ENCODE measurements at places on chromosomes 3 and 15.

DNA sequence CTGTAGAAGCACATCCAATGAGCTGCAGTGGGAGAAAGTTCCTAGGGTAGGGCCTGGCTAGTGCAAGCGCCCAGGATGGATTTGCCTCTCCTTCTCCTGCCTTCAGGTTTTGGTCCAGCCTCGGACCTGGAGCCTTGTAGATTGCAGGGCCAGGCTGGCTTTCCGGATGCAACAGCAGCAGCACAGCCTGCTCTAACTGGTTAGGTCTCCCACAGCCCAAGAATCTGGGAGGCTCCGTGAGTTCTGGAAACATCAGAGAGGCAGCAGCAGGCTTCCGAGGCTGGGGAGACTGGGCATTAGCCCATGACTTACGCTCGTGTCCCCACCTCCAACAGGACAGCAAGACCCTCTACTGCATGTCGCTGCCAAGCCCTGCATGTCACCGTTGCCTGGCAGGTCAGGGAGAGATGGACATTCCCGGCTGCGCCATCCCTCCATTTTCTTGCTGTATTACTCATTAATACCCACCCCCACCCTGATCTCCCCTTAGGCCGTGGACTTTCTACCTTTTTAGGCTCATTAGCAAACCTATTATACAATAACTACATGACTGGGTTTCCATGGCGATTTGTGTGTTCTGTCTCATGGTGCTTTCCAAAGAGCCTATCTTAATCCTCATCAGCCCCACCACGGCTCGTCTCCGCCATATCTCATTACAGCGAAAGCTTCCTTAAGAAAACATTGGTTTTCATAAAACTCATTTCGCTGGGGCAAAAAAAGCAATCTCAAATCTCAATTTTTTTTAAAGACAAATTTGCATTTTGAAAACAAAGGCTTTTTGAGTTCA lies 40.9 kb upstream of the RGMA start:
- no peak for DNase-seq

DNA sequence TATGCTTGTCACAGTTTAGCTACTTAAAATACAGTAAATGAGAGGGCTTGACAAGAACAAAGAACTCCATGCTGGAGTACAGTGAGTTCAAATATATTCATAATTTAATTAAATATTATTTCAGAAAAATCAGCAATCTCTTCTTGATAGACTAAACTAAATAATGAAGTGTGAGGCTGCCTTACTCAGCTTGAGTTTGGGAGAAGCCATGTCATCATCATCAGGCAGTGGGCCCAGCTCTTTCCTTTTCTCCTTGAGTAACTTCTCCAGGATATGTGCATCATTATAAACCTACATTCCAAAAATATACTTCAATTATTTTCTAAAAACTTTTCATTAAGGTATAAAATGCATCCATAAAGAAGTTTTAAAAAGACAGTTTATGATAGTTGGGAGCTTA lies 70.5 kb downstream of the PBRM1 start:
- no peak for DNase-seq

- no peak for DNase-seq
Observed at GRCh38 chr15:55224892-55225291, 28.2 kb upstream of the RSL24D1 start.

DNA sequence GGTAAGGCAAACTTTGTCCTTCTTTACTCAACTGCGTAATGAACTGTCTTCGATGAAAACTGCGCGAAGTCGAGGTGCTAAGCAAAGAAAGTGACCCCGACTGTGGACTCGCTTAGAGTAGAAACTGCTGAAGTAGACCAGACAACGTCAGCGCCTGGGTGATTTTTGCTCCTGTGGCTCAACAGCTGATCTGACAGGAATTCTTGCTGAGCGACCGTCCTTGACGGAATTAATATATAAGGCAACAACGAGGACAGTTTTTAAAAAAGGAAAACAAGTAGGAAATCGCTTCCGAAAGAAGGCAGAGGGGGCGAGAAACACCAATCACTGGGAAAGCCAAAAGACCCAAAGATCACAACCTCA lies 541 bp downstream of the RPS27L start:
- no peak for DNase-seq

DNA sequence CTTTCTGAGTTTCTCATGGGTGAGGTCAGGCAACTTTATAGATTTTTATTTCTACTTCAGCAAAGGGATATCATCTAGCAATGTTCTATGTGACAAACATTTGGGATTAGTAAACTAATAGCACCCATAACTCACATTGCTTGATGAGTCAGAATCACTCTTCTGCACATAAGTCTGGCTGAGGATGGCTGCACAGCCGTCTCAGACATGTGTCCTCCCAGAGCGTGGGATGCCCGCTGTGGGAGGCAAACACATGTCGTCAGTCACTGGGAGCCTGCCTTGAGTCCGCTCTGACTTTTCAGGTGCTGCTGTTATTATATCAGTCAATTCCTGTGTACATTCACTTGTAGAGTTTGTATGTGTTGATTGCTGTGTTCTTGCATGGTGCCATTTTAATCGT lies 230.7 kb upstream of the TRIM42 start:
- DNase-seq, result no peak

- no peak for DNase-seq
Observed at GRCh38 chr15:57500256-57500655, 91.4 kb upstream of the MYZAP start.

GRCh38 chr3:145857956-145858355 lies 303.0 kb downstream of the PLOD2 start:
- no peak for DNase-seq

DNA sequence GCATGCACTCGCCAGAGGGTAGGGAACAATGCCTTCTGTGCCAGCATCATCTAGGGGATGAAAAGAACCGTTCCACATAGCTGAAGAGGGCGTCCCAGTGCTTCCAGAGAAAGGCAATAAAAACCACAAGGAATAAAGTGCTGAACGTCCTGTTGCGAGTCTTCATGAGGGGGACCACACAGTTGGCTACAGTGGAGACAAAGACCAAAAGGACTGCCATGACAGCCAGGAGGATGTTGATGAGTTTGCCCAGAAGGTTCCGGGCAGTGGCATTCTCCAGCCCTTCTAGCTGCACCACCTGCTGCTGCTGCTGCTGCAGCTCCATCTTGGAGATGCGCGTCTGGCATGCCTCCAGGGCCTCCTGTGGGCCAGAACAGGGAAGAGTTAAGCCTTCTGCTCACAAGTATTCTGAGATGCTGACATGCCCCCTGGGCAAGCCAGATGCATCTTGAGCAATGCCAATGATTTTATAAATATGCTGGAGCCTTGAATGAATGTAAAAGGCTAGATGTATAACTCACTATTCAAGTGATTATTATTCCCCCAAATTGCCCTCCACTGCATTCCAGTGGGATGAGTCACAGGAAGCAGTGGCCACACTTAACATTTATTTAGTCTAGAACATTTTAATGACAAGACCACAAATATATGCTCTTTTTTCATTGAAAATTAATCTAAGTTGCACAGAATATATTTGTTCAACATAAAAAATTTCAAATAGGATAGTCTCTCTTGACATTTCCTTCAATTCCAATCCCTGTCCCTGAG lies 45.1 kb upstream of the PLXND1 start:
- DNase-seq, result no peak

DNA sequence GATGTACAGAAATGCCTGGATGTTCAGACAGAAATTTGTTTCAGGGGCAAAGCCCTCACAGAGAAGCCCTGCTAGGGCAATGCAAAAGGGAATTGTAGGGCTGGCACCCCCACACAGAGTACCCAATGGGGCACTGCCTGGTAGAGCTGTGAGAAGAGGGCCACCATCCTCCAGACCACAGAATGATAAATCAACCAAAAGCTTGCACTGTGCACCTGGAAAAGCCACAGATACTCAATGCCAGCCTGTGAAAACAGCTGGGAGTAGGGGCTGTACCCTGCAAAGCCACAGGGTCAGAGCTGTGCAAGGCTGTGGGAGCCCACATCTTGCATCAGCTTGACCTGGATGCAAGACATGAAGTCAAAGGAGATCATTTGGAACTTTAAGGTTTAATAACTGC lies 477.9 kb upstream of the NECTIN3 start:
- no peak for DNase-seq

DNA sequence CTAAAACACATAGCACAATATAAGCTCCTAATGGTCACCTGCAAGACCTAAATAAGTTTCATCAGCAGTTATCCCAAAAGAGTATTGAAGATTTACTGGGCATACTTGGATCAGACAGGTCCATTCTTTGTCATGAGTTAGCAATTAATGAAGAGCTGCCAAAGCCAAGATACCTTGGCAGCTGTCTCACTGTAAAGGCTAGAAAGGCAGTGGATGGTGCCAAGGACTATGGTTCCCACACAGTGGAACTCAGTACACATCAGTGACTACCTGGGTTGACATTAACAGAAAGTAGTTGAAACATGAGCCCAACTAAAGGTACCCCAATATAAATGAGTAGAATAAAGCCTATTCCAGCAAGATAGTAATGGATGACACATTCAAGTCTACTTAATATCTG lies 41.1 kb upstream of the TMCO5A start:
- DNase-seq, result no peak

DNA sequence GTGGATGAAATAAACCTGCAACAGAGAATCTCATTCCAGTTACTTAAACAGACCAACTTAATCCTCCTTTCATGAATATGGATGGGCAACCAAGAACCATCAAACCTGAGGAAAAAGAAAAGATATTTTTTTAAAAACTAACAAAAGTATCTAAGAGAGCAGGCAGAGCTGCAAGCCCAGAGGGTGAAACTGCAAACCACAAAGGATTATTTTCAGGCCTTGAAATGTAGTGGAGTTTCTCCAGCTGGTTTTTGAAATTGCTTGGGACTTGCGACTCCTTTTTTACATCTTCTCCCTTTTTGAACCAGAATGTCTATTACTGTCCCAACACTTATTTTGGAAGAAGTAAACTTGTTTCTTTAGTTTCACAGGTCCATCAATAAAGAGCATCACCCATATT lies 87.4 kb downstream of the STAG1 start:
- no peak for DNase-seq

GRCh38 chr15:67148196-67148701 lies 82.8 kb downstream of the SMAD3 start:
- DNase-seq, result no peak

- no peak for DNase-seq
Observed at GRCh38 chr15:90248789-90249202, 560 bp upstream of the TTLL13 start.

DNA sequence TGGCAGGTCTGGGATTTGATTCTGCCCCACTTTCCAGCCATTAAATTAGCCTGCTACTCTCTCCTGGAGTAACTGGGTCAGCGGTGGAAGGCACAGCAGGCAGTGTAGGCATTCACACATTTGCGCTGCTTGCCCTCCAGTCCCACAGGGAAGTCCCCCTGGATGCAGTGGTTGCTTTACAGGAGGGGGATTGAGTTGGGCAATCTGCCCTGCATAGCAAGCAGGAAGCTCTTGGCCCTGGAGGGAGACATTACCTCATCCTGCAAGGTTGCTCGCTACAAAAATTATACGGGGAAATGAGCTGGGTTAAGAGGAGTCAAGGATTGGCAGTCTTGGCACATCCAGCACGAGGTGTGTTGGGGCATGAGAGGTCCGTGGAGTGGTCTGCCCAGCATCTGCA lies 14.8 kb downstream of the MCM2 start:
- no peak for DNase-seq

GRCh38 chr3:136166507-136166906 lies 29.6 kb downstream of the MSL2 start:
- DNase-seq, result no peak

- DNase-seq, result no peak
Observed at GRCh38 chr15:97992823-97993222, 32.3 kb downstream of the ARRDC4 start.

- DNase-seq, result no peak
Observed at GRCh38 chr3:172592898-172593669, 69.9 kb upstream of the TNFSF10 start.

- DNase-seq, result peak; percentile 11
Observed at GRCh38 chr3:175432376-175433025, 573.4 kb downstream of the NAALADL2 start.

DNA sequence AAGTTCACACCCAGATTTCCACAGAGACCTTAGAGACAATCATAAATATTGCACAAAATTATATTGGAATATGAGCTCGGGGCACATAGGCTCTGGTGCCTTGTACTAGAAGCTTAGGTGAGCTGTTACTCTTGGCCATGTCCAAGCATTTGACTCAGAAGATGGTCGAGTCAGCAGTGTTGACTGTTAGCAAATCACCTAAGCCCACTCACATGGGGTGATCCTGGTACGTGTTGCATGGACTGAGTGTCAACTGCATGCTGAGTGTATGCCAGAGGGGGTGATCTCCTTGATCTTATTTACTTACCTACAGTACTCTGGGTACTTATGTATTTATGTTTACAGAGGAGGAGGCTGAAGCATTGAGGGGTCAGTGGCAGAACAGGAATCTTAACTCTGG lies 14.0 kb downstream of the SMAD3 start:
- DNase-seq, result no peak

GRCh38 chr3:100833483-100833882 lies 124.2 kb downstream of the TFG start:
- peak; percentile 64 for DNase-seq

DNA sequence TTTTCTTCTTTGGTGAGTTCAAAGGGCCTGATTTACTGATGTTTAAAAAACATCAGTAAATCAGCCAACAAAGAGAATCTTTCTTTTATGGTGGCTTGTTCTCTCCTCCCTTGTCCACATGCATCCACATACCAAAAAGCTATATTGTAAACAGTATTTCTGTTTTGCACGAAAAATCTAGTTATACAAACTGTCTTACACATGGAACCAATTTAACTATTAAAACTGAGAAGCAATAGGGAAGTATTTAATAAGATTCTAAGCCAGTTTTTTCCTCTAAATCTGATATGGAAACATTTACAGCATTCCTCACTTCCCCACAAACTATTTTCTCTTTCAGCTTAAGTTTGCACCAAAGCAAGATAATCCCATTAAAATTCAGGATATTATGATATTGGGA lies 110.8 kb upstream of the ICE2 start:
- DNase-seq, result no peak

DNA sequence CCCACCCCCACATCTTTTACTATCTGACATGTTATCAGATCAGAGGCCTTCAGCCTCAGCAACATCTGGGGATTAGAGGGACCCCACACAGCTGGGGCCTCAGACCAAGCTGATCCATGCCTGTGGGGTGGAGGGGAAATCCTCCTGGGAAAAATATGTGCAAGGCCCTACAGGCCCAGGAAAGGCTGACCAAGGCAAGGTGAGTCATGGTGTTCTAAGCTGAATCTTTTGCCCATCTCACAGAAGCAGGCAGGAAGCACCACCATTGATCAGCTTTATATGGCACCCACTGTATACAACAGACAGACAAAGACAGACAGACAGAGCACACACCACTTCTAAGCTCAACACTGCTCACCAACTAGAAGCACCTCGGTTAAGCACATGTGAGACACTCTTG lies 12.4 kb upstream of the PARP6 start:
- DNase-seq, result no peak

Measured in NCI-H345 (cell line).